Suppressor macrophage treated with lipopolysaccharide for 1 hour (primary cell): ENCODE measurements at places on chromosomes 4 and X.
A peak's percentile ranks its signal among the peaks of the same experiment; 100 is the strongest.

GRCh38 chrX:153649178-153649914 lies 2.3 kb downstream of the DUSP9 start:
- DNase-seq = peak; percentile 65

GRCh38 chrX:346034-346813 lies 27.6 kb upstream of the GTPBP6 start:
- DNase-seq = no peak

DNA sequence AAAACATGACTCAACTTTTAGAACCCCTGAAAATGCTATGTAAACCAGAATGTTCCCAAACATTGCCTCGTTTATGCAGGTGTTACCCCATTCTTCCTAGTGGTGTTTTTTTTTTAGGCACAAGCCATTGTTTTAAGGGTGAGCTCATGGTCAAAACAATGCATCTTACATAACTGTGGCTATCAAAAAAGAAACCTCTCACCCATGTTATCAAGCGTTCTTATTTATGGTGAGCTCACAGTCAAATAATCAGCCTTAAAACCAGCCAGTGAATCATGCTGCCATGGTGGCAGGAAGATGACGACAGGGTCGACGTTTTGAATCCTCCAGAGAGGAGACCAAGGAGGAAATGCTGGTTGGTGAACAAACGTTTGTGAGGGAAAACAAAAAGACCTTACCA lies 195.2 kb downstream of the KDR start:
- DNase-seq = no peak

DNA sequence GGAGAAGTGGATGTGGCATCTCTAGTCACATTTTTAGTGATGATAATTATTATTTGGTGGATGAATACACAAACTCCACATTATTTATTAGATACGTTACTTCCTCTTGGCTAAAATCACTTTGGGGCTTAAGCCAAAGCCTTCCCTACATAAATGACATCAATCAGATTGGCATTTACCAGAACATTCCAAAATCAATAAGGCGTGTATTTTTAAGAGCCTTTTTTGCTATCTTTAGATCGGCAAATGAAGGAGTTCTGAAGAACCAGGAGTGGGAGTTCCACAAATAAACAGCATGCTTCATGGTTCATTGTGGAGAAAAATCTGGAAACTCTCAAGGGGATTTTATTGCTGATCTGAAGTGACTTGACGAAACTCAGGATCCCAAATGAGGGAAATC lies 89.7 kb downstream of the AMELX start:
- DNase-seq = no peak

GRCh38 chrX:154607370-154607769 lies 11.7 kb downstream of the CTAG1B start:
- DNase-seq = no peak

GRCh38 chrX:121298499-121298898 lies 251.1 kb downstream of the GLUD2 start:
- DNase-seq = no peak

DNA sequence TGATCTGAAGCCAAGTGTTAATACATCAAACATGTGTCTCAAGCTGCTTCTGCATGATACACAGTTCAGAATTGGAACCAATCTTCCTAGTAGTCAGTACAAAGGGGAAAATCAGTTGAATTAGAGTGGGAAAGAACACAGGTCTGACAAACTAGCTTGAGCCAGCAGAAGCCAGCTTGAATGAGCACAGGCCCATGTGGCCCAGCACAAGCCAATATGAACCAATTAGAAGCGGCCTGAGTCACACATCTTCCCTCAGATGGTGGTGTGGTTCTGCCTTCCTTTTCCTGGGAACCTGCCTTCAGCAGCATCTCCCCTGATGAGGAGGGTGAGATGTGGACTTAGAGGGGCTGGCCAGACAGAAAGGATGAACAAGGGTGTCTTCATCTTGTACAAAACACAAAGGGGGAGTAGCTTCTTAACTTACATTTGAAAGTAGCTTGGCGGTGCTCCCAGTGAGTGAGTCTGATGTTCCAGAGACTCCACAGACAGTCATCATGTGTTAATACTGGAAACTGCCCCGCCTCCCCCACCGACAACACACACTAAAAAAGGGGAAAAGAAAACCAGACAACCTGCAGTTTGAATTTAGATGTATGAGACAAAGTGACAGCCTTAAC lies 72.0 kb downstream of the FRMPD4 start:
- no peak for DNase-seq

- DNase-seq = no peak
Measured at GRCh38 chrX:3320471-3321046, 25.9 kb downstream of the MXRA5 start.

GRCh38 chr4:83490876-83491450 lies 6.1 kb upstream of the ABRAXAS1 start:
- peak; percentile 36 for DNase-seq

- no peak for DNase-seq
Measured at GRCh38 chr4:173537613-173538147, 7.7 kb upstream of the HAND2 start.

DNA sequence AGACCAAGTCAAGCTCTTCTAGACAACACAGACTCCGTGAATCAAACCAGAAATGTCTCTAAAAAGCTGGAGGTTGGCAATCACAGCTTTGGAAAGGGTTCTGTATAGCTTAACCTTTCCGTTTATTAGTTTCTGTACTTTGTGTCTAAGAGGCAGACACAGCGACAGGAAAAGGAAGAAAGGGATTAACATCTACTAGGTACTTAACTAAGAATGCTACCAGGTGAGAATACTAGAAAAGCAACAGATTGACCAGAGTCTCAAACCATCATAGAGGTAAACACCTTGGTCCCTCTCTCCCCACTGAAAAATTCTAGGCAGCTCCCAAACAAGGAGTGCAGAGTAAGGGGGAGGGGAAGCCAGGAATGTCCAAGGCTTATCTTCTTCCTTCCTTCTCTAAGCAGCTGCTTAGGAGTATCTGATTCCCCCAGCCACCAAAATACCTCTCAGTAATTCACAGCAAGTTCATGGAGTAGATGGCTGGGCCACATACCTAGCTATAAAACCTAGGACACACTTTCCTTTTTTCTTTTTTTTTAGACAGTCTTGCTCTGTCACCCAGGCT lies 80.8 kb downstream of the APBB2 start:
- DNase-seq = no peak

DNA sequence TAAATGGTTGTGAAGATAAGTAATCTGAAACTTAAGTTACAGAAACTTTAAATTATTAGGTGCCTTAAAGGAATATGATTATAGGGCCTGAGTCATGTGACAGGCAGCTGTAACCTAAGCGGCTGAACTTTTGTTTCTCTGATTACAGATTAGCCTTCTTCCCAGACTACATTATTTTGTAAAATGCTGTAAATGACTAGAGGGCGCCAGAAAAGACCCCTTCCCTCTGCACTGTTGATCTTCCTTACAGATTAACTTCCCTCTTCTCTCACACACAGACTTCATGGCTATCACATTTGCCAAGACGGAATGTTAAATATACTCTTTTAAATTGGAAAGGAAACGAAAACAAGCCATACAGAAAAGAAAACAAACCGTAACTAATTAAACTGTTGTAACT lies 96.6 kb downstream of the EVC2 start:
- no peak for DNase-seq

DNA sequence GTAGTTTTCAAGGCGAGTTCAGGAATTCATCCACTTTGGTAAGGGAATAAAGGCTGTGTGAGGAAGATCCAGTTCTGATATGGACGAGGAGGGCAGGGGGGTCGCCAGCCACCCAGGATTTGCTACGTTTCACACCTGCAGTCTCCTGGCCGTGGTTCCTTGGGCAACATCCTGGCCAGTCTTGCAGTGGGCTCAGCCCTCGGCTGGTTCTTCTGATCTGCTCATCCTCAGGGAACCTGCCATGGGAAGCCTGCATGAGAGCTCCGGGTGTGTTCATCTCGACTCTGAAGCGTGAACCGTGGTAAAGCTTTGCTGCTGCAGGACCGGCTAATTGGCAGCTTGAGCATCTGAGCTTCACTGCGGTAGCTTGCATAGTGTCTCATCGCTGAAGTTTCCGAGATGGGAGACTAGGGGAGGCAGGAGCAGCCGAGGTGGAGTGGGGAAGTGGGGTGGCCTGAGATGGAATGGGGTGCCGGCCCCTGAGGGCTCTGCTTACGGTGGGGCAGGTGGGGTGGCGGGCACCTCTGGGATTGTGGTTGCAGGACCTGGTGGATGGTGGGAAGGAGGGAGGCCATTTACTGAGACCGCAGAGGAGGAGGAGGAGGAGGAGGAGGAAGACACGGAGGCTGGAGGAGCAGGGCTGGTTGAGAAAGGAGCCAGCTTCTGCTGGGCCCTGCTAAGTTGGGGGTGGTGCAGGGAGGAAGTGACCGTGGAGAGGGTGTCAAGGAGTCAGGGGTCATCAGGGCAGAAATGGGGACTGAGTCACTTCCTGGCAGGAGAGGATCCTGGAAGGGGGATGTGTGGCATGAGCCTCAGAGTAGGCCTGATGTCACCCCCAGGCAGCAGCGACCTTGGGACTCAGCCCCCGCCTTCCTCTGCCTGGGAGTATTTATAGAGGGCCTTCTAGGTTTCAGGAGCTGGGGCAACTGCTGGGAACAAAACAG lies 213.1 kb upstream of the PSAPL1 start:
- DNase-seq = peak; percentile 93

GRCh38 chr4:7701866-7702649 lies 237.6 kb downstream of the AFAP1 start:
- no peak for DNase-seq

DNA sequence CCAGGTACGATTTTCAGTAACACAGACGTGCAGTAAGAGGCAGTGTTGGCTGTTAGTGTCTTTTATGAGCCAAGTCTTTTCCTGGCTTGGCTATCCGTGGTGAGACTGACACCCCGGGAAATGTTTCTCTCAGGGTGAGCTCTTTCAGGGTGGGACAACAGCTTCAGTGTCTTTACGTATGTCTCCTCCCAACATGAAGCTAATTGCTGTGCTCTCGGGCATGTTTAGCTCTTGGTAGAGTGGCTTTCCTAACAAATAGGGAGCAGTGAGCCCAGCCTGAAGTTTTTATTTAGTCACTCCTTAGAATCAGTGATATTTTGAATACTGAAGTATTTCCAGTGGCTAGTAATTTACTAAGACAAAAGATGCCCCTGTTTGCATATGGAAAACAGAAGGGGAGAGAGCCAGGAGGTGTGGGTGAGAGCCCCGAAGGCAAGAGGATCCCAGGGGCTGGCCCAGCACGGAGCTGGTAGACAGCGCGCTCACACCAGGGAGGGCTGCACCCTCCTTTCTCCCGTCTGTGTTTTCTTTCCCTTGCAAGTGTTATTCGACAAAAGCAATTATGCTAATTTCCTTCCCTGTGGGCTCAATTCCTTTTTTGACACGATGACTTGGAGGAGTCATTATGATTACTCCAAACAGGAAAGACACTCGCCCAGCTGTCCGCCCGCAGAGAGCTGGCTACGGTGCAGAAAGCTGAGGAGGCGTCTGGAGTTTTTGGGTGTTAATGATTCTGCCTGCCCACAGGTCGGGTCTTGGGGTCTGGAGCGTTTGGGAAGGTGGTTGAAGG lies 47.7 kb downstream of the PDGFRA start:
- peak; percentile 76 for DNase-seq

DNA sequence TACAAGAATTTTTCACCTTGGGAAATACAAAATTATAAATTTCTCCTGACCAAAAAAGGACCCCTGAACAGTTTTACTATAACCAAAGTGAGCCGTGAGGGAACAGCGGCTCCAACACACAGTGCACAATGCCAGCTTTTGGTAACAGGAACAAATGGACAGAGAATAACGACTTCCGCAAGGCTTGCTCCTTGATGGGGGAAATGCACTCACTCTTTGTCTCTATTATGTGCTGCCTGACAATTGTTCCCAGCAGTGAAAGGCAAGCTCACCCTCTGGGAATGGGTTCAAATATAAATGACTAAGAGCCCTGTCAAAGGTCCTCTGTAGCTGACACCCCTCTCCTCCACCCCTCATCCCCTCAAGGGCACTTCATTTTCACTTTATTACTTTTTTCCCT lies 325.8 kb upstream of the GALNT7 start:
- DNase-seq = no peak

DNA sequence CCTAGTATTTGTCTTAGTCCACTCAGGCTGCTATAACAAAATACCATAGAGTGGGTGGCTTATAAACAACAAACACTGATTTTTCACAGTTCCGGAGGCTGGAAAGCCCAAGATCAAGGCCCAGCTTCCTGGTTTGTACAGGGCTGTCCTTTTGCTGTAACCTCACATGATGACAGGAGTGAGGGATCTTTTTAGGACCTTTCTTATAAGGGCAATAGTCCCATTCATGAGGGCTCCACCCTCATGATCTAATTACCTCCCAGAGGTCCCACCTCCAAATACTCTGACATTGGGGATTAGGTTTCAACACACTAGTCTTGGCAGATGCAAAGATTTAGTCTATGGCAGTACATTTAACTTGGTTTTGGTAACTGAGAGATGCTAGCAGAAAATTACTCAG lies 20.9 kb downstream of the GPAT3 start:
- peak; percentile 85 for DNase-seq
